ENCODE measurements at places on chromosomes 5 and 9. TPM values are rescaled to one million over a fixed set of nuclear protein-coding genes. Genes with fewer than 3 reads are reported as not detected.

- no peak for DNase-seq
These were observed 143.0 kb downstream of the CARTPT start for GRCh38 chr5:71862087-71862486.

- DNase-seq, result no peak
These were observed 200.6 kb upstream of the ZNF618 start for GRCh38 chr9:113675475-113675941.

GRCh38 chr9:33748633-33749304 is 46.6 kb upstream of the PRSS3 start:
- DNase-seq, result no peak

- DNase-seq, result no peak
These were observed 166.6 kb downstream of the FANCC start for GRCh38 chr9:95150903-95151302.

DNA sequence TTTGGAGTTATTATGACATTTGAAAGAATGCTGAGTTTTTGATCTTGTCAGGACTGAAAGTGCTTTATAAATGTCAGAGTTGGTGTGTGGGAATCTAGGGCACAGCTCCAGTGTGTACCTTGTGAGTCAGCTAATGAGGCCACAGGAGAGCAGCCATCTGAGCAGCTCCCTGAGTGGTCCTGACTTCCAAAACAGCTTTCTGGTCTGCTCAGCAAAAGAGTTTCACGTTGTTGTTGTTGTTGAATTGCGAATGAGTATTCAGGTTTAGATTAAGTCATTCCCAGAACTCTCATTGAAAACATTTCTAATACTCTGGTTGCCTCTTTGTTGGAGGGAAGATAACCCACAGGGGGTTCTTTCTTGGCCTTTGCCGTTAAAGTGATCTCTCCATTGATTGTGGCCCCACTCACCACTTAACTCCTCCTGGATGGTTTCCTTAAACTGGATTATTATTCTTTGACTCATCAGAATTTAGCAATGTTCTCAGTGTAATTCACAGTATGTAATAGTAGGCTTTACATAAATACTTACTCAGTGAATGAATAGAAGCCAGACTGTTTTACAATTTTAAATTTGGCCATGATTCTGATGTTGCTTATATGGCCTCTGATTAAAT is 125.1 kb upstream of the SGCD start:
- DNase-seq, result no peak

- DNase-seq, result no peak
These were observed 6.0 kb downstream of the B4GALT1 start for GRCh38 chr9:33161011-33161588.

DNA sequence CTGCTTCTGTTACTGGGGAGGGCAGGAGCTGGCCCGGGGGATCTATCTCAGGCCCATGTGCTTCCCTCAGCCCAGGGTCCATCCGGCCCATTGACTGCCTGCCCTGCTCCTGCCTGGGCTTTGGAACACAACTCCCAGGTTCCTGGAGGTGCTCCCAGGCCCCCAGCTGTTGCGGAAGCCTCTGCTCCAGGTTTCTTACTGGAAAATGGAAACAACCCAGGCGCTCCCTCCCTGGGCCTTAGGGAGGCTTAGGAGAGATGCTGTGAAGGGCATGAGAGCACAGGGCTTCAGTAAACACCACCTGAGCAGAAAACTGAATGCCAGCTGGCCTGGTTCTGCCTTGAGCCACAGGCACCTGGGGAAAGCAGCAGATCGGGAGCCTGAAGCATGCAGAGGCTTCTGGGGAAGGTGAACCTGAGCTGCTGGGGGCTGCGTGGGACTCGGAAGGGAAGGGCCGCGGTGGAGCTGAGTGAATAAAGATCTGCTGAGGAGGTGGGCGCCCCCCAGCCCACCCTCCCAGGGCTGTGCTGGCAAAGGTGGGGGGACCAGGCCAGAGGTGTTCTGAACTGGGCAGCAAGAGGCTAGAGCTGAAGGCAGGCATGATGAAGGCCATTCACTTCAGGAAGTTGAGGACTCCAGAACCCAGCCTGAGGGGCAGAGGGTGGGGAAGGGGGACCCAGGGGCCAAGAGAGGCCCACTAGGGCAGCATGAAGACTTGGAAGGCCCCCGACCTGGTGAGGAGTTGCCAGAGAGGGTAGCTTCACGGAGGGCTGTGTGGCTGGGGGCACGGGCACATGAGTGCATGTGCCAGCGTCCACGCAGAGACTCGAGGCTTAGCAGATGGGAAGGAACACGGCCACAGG is 64.8 kb downstream of the SHB start:
- no peak for DNase-seq

DNA sequence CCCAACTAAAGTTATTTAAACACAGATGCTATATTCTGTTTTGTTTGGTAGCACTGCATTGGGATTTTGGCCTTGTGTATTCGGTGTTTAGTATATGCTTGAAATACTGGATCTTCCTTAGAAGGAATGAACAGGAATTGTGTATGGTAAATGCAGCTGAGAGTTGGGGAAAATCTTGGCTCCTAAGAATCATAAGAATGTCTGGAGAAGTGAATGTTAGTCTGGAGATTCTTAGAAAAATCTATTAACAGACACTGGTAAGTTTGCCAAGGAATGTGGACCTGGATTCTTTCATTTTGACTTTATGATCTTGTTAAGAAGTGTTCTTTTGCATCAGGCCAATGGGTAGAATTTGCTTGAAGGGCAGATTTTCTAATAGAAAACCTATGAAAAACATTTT is 38.9 kb downstream of the SNX30 start:
- DNase-seq, result no peak

DNA sequence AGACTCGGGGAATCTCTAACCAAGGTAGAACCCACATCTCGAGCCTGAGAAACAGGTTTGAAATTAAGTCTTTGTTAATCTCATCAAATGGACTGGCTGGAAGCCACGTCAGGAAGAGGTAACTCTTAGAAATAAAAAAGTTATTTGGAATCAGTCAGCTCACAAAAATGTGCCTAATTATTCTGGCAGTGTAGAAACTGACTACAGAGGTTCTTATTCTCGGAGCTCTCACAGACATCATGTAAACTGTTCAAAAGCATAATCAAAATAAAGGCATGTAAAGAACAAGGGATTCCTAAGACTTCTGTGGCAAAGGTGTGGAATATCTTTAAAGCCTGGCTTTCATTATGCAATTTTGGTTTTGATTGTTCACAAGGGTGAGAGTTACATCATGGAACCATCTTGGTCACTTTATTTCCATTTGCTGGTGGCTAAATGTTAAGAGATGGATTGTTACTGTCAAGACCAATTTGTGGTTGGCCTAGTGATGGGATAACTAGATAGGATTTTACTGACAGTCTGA is 85.1 kb downstream of the OTULIN start:
- DNase-seq, result no peak

- DNase-seq, result no peak
These were observed 24.7 kb downstream of the POU4F3 start for GRCh38 chr5:146363161-146363874.

DNA sequence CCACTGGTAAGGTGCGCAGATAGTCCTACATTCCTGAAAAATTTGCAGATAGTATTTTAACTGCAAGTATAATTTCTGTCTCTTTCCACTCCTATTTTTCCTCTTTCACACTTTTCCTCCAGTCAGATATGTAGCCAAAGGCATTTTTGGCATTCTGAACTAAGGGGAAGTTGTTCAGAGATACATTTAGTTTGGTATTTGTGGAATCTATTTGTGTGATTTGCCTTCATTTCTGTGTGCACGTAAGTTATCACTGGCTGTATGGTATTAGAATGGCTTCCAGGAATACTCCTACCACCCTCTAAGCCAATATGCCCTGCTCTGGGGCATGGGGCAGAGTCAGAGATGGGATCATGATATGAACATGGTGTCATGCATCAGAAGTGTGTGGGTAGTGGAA is 45.8 kb upstream of the GRAMD2B start:
- DNase-seq, result no peak

DNA sequence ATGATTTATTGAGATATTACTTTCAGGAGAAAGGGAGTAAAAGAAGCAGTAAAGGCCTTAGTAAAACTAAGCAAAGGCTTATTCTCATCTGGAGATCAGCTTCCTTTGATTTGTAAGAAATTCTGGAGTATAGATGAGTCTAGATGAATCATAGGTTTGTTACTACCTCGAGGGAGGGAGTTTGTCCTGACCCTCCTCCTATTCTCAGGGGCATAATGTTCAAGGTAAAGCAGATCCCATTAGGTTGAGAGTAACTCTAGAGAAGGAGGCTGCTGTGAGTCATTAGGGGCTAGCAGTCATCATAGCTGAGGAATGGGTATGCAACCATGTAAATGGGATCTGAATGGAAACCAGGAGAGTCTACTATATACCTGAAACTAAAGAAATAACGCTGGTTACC is 155.5 kb upstream of the MOCS2 start:
- no peak for DNase-seq

DNA sequence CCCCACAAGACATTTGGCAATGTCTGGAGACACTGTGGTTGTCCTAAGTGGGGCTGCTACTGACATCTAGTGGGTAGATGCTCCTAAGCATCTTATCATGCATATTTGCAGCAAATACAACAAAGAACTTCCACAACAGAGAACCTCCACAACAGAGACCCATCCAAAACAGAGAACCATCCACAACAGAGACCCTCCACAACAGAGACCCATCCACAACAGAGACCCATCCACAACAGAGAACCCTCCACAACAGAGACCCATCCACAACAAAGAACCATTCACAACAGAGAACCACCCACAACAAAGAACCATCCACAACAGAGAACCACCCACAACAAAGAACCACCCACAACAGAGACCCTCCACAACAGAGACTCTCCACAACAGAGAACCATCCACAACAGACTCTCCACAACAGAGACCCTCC is 32.8 kb downstream of the ARPC5L start:
- DNase-seq, result peak; percentile 12

- peak; percentile 61 for DNase-seq
These were observed 13.0 kb downstream of the TTC1 start for GRCh38 chr5:160021831-160022446.

- no peak for DNase-seq
These were observed 289.1 kb downstream of the GADD45G start for GRCh38 chr9:89893886-89894285.

DNA sequence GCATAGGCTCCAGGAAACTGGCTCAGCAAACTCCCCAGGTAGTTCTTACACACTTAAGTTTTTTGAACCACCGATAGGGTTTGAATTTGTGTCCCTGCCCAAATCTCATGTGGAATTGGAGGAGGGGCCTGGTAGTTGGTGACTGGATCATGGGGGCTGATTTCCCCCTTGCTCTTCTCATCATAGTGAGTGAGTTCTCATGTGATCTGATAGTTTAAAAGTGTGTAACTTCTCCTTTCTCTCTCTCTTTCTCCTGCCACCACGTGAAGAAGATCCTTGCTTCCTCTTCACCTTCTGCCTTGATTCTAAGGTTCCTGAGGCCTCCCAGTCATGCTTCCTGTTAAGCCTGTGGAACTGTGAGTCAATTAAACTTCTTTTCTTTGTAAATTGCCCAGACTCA is 22.4 kb upstream of the HACD4 start:
- DNase-seq, result no peak

DNA sequence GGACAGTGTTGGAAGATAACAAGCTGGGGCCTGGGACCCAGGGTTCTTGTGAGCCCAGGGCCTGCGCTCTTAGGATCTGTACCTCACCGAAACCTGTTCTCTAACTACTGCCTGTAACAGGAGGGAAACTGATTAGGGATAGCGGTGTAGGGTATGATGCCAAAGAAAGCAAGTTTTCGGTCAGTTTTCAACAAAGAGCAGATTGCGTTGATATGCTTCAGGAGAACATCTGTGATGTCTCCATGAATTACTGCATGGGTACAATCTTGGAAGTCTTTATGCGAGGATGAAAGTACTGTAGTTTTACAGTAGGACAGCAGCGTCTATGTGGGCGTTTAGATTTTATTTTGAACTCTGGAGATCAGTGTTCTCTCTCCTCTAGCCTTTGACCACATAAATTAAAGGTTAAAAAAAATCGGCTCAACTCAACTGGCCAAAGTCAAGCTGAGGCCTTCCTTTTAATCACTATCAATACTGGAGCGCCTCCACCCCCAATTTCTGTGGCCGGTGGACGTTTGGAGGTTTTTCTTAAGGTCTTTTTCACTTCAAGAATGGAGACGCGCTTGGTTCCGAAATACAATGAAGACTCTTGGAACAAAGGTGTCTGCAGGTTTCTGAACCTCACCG is 3.0 kb downstream of the NFIL3 start:
- peak; percentile 9 for DNase-seq

GRCh38 chr5:75242067-75242466 is 5.4 kb upstream of the ANKRD31 start:
- no peak for DNase-seq

GRCh38 chr5:34555699-34556508 is 100.2 kb upstream of the RAI14 start:
- no peak for DNase-seq

- DNase-seq, result no peak
These were observed 154.9 kb upstream of the GDNF start for GRCh38 chr5:37994729-37995128.

GRCh38 chr5:8456846-8457186 is 587.9 kb downstream of the MTRR start:
- no peak for DNase-seq

MYOZ3 gene
- not detected for polyA plus RNA-seq

CD72 gene
- polyA plus RNA-seq, result 1.1 TPM

MOCS2 gene
- polyA plus RNA-seq, result 13.3 TPM

GARIN3 gene
- not detected for polyA plus RNA-seq

SPRY4 gene
- polyA plus RNA-seq, result 19.2 TPM

SPAAR gene
- not detected for polyA plus RNA-seq

ZNF483 gene
- polyA plus RNA-seq, result 1.4 TPM

LCN15 gene
- polyA plus RNA-seq, result 32.9 TPM

IQGAP2 gene
- polyA plus RNA-seq, result 35.2 TPM
